ENCODE measurements at places on chromosomes 3 and 15.

DNA sequence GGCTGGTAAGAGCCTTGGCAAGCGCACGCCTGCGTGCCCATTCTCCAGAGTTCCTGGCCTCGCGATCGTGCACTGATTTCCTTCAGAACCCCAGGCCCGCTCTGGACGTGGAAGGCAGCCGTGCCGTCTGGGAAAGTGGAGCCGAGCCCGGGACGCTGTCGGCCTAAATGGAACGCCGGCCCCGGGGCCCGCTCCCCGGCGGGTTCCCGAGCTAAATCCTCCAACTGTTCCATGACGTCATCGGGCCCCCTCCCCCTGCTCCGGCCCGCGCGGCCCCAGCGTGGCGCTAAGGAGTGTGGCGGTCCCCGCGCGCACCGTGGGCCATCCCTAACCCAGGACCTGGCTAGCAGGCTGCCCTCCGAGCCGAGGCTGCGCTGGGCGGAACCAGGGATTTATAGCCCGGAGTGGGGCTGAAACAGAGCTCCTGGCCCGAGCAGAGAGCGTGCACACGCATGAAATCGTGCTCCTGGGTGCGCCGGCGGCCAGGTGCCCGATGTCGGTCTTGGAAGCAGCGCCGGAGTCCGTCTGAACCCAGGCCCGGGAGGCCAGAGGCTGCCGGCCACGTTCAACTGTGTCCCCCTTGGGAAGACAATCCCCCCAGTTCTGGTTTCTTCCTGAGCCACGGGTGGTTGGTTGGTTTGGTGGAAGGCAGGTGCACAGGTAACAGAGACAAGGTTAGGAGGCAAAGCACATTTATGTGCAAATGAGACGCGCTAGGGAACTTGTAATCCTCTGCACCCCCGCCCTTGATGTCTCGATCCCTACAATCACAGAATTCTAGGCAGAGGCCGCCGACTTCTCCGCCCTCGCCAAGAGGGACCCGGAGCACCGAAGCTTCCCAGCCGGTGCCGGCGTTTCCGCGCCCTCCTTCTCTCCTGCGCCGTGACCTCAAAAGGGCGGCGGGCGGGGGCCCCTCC, 84.9 kb upstream of the ETV5 start:
- DNase-seq, result no peak

- peak; percentile 50 for DNase-seq
These were observed 7.4 kb downstream of the EDEM1 start for GRCh38 chr3:5194801-5195509.

GRCh38 chr3:72447059-72447946, 400.9 kb downstream of the SHQ1 start:
- DNase-seq, result peak; percentile 95

DNA sequence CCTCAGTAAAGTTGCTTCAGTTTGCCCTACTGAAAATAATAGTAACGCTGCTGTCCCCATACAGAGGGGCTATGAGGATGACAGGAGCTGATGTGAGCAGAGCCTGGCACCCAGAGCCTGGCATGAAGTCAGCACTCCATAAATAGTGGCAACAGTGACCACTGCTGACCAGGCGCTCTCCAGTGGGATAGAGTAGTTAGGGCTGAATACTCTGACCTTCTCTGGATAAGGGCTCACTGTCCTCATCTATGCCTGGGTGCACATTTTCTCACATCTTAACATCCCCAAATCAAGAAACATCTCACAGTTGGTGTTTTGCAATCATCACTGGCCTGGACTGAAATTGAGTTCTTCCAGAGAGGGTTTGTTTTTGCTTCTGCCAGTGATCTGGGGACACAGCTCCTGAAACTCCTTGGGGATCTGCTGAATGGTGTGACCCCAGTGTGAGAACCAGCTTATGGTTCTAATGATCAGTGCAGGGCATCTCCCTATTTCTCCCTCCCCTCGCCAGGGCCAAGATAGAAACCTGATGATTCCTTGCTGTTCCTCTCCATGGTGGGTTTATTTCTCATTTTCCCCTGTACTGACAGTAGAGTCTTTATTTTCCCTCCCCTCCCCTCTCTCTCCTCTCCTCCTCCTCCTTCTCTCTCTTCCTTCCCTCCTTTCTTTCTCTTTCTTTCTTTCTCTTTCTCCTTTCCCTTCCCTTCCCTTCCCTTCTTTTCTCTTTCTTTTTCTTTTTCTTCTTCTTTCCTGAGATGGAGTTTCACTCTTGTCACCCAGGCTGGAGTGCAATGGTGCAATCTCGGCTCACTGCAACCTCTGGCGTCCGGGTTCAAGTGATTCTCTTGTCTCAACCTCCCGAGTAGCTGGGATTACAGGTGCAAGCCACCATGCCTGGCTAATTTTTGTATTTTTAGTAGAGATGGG, 3.5 kb upstream of the PCSK6 start:
- no peak for DNase-seq

DNA sequence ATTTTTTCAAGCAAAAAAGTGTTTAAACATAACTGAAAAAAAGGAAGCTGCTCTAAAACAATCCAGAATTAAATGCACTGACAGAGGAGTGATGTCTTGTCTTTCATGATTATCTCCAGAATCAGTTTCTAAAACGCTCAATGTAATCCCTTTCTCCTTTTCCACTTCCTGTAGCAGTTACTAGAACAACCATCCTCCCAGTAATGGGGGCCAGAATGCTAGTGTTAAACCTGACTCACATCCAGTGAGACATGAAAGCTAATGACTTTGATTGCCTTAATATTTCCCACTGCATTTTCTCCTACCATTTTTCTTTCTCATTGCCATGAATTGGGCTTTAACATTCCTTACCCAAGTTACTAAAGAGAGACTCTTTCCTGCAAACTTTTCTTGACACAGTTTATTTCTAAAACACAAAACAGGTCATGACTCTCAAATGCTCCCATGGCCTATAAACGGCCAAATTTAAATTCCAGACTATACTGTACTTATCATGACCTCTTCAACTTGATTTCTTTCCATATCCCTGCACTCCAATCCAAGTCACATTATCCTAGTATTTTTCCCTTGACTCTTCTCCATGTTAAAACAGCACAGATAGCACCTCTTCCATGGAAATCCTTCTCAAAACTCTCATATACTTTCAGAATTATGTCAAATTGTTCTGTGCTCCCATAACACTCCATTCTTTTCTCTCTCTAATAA, 341.4 kb downstream of the NAALADL2 start:
- no peak for DNase-seq

DNA sequence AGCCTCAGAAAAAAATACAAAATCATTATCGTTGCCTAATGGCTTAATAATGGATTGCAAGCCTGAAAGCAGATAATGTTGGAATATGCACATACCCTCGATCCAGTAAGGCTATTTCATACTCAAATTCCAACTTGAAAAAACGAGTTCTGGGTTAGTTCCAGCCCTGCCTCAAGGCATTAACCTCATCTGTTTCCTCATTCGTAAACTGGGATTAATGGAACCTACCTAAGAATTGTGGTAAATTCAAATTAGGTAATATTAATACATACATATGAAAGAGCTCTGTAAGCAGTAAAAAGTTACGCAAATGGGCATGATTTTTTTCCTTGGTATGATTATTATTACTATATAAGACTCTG, 107.5 kb downstream of the SRGAP3 start:
- DNase-seq, result no peak

- no peak for DNase-seq
These were observed 17.2 kb downstream of the NXPE3 start for GRCh38 chr3:101796077-101796680.

- no peak for DNase-seq
These were observed 33.2 kb upstream of the ZDHHC23 start for GRCh38 chr3:113914646-113915045.

GRCh38 chr3:149417727-149418126, 40.3 kb upstream of the TM4SF1 start:
- no peak for DNase-seq

GRCh38 chr3:191105418-191105817, 93.6 kb upstream of the OSTN start:
- no peak for DNase-seq

GRCh38 chr3:5227812-5228211, 40.3 kb downstream of the EDEM1 start:
- no peak for DNase-seq

- no peak for DNase-seq
These were observed 51.4 kb downstream of the FLNB start for GRCh38 chr3:58059349-58060321.

DNA sequence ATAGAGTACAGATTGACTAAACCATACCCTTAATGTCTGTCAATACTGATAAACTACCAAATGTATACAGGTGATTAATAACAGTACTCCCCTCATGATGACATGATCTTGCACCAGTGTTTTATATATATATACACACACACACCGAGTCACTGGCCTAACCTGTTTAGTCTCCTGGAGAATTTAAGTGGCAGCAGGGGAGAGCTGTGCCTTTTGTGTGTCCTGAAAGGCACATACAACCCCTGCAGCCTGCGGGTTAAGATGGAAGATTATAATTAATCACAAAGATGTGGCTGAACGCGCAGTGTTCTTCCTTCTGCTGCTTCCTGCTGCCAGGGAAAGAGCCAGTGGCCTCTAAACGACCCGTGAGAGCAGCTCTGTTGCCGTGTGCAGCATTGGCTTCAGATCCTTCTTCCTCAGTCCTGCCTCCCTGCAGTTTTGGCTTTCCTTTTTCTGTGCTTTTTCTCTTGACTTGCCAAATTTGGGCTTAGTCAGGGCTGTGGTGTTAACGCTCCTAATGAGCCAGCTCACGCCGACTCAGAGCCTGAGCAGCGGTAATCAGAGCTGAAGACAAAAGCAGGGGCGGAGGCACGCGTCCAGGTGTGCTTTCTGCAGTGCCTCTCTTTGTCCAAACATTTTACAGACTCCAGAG, 42.5 kb upstream of the UBE3A start:
- no peak for DNase-seq

- DNase-seq, result no peak
These were observed at the start of gene NDN for GRCh38 chr15:23687143-23687470. TSS of gene NDN (minus strand) at chr15:23687305. CDS start at chr15:23687217, 88 bp downstream.

GRCh38 chr3:46360907-46361306, 7.0 kb downstream of the CCR2 start:
- no peak for DNase-seq

GRCh38 chr3:193240850-193241706, at the start of gene PLAAT1:
TSS of gene PLAAT1 (plus strand) at chr3:193241222. CDS start at chr3:193255651, 14,429 bp downstream.
- DNase-seq, result no peak

- no peak for DNase-seq
These were observed 149.6 kb downstream of the OPA1 start for GRCh38 chr3:193742628-193743027.

DNA sequence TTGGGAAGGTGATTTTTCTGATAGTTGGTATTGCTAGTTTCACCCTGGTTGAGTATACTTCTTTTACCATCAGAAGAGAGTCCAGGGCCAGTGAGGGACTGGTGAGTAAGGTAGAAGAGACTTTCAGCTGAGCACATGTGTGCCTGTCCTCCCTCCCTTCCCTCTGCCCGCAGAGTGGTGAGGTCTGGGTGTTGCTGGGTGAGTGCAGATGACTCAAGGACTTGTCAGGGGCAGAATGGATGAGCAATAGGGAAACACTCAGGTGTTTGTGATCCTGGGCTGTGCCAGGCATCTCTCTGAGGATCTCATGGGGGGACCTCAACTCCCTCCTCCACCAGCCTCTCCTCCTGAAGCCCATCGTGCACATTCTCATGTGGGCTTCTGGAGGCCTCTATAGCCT, 76.0 kb upstream of the GSK3B start:
- DNase-seq, result no peak

- no peak for DNase-seq
These were observed 98.0 kb downstream of the USP13 start for GRCh38 chr3:179750720-179751328.

- DNase-seq, result no peak
These were observed 23.7 kb downstream of the PDE8A start for GRCh38 chr15:85005319-85005718.

- DNase-seq, result no peak
These were observed 30.5 kb downstream of the LOXL1 start for GRCh38 chr15:73956743-73957135.

DNA sequence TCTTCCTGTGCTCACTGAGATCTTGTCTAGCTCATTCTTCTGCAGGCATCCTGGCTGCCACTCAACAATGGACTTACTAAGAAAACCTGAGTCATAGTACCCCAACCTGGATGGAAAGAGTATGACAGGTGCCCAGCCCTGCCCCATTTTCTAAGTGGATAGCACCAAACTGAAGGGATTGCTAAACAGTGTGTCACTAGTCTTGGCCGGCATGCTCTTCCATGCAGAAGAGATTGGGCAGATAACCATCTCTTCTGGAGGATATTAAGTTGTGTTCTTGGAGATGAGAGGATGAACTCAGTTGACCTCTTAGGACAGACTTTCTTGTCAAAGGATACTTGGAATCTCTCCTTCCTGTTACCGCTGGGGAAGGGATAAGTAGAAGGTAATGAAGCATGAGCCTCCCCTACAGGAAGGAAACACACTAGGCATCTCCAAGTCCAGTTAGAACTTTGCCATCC, 797.5 kb downstream of the AGBL1 start:
- DNase-seq, result no peak

GRCh38 chr15:63367900-63368299, 13.7 kb downstream of the CA12 start:
- DNase-seq, result no peak

DNA sequence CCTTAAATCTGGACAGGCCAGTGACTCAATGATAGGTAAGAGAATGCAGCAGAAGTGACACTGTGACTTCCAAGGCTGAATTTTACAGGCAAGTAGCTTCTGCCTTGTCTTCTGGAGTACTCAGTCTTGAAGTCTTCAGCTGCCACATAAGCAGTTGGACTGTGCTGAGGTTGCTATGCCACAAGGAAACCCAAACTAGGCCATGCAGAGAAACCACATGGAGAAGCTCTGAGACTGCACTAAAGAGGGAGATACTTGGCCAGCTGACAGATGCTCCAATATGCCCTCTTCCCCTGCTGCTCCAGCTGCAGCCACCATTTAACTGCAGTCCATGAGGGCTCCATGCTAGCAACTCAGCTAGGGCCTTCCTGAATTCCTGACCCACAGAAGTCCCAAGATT, 119.4 kb upstream of the GADL1 start:
- DNase-seq, result no peak

GRCh38 chr15:59295261-59296001, 77.2 kb downstream of the MYO1E start:
- no peak for DNase-seq

DNA sequence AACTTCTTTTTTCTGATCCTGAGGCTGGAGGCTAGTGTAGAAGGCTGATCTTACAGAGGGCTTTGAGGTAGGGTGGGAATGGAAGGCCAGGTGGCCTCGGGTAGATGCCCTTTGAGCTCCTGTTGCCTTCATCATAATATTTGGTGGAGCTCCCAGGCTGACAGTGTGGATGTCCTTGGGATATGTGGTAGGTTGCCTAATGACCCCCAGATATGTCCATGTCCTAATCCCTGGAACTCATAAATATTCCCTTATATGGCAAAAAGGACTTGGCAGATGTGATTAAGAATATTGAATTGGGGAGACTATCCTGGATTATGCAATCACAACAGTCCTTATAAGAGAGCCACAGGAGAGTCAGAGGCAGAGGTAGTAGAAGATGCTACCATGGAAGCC, 5.5 kb downstream of the ADAMTSL3 start:
- no peak for DNase-seq

DNA sequence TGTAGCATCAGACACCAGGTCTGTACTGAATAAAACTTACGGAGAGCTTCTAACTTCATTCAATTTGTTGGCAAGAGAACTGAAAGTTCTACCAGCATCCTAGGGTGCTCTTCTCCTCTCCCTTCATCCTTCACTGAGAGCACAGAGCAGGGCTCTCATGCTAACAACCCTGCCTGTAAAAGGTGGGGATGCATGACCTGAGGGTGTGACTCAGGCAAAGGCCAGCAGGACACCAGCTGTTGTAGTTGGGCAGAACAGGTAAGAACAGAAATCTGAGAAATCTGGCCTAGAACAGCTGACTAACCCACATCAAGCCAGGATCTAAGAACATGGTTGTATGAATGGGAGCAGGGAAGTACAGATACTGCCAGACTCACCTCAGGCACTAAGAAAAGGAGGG, 64.2 kb downstream of the MYLK start:
- DNase-seq, result no peak
